ENCODE measurements at places on chromosomes 3 and 15. TPM values are rescaled to one million over a fixed set of nuclear protein-coding genes. Genes with fewer than 3 reads are reported as not detected.

The LMOD3 gene
- not detected for total RNA-seq

The GPR149 gene
- total RNA-seq, result not detected

The ANKRD63 gene
- total RNA-seq, result not detected

The ASB14 gene
- total RNA-seq, result not detected

DNA sequence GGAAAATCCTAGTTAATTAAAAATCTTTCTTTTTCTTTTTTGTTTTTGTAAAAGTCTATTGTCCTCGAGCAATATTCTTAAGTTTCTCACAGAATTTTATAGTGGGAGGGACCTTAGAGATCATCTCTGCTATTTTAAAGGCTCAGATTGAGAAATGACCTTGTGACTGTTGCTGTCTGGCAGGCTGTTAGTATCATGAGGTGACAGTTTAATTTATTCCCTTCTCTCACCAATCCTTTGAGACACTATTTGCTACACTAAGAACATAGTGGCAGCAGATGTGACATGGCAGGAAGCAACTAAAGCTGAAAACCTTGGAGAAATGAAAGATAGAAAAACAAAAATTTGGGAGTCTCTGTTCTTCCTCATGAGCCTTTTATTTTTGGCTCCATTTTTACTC, 24.9 kb downstream of the APPL1 start:
- no peak for DNase-seq

- no peak for DNase-seq
Measured at GRCh38 chr3:72413228-72413627, 435.0 kb downstream of the SHQ1 start.

- no peak for DNase-seq
Measured at GRCh38 chr3:197462808-197463207, 93.0 kb downstream of the BDH1 start.

The NAALADL2 gene
- total RNA-seq, result not detected

GRCh38 chr15:29352402-29352801, 82.8 kb upstream of the NSMCE3 start:
- no peak for DNase-seq

The PSMD2 gene
- 177 TPM for total RNA-seq

The REC114 gene
- not detected for total RNA-seq

The VILL gene
- 18.7 TPM for total RNA-seq

Data from activated CD4-positive, alpha-beta memory T cell treated with anti-CD3 and anti-CD28 coated beads, Interleukin-2, amount 10 ng/mL, durations not matched to agents 7 days and 5 days (primary cell).